ENCODE measurements at places on chromosomes 12 and 14.

- DNase-seq, result no peak
Measured at GRCh38 chr14:31927348-31927832, 149.7 kb upstream of the ARHGAP5 start.

GRCh38 chr12:48998497-48999353 lies 450 bp downstream of the DDN start:
- peak; percentile 50 for DNase-seq

DNA sequence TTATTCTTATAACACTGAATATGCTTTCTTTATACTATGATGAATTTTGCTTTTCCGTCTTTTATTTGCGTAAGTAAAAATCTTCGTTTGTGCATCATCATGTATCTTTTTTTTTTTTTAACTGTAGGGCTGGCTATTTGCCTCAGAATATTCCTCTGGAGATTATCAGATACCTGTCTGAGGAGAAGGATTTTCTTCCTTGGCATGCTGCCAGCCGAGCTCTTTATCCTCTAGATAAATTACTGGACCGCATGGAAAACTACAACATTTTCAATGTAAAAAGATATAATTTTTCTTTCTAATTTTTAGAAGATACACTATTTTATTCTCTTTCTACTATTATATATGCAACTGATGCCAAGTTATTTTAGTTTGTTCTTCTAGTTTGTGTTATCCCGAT lies 346.6 kb downstream of the TRHDE start:
- DNase-seq, result no peak

GRCh38 chr12:124675881-124676713 lies 108.7 kb upstream of the NCOR2 start:
- peak; percentile 26 for DNase-seq

DNA sequence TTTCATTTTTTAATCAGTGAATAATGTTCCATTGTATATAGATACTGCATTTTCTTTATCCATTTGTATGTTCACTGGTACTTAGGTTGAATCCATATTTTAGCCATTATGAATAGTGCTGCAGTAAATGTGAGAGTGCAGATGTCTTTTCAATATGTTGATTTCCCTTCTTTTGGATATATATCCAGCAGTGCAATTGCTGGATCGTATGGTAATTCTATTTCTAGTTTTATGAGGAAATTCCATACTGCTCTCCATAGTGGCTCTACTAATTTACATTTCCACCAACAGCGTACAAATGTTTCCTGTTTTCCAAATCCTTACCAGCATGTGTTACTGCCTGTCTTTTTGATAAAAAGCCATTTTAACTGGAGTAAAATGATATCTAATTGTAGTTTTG lies 288.5 kb upstream of the GARIN2 start:
- DNase-seq, result no peak

GRCh38 chr12:30525171-30525570 lies 170.5 kb downstream of the IPO8 start:
- no peak for DNase-seq

DNA sequence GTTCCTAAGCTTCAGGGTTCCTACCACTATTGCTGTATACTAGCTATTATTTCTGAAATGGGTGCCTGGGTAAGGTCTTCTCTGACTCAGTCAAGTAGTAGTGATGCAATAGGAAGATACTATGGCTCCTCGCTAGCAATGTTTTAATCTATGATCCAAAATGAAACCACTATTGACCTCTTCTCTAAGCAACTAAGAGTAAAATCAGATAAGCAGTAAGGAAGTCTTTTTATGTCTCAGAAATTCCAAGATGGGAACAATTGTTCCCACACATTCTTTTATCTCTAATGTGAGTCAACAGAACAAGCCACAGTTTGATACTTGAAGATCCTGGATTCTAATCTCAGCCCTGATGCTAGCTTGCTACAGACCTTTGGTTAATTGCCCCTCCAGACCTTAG lies 45.1 kb downstream of the AREL1 start:
- no peak for DNase-seq

DNA sequence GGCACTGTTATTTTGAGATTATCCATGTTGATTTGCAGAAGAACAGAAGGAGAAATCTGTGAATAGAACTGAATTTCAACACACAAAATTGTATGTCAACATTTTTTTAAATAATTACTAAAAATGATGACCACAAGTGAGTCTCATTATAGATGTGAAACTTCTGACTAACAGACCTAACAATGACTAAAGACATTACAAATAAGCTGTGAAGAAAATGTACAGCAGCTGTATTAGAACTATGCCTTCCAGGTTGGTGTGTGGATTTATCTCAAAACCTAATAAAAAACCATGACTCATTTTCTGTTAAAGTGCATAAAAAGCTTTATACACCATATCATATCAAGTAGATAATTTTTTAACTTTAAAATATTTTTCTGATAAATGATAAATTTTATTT lies 22.5 kb upstream of the FOXG1 start:
- DNase-seq, result no peak

DNA sequence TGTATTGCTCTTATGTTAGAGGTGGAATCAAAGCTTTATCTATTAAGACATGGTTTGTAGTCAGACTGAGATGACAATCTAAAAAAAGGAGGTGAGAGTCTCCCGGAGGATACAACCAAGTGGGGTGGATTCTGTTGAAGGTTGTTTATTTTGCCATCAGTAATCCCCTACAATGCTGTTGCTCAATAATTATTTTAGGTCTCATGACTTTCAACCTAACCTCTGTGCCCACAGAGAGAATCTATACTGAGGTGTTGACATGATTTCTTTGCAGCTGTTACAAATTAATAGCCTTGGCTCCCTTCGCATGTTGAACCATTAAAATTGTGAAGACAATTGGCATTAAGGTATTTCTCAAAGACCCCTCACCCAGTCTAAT lies 28.7 kb upstream of the FOS start:
- no peak for DNase-seq

DNA sequence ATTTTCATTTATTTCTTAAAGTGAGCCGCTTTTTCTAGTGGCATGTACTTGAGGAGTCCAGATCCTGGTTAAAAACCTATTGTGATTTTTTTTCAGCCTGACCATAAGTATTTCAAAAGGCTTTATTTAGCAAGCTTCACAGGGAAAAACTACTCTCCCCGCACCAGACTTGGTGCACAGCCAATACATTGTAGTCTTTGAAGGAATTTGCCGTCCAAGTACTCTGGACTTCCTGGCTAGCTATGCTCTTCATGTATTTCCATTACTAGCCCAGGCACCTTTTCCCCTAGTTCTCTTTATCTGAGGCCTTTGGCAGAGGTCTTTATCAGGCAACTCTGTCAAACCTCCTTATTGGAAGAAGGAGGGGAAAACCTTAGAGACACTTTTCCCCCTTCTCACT lies 234.7 kb downstream of the CCDC91 start:
- DNase-seq, result no peak

DNA sequence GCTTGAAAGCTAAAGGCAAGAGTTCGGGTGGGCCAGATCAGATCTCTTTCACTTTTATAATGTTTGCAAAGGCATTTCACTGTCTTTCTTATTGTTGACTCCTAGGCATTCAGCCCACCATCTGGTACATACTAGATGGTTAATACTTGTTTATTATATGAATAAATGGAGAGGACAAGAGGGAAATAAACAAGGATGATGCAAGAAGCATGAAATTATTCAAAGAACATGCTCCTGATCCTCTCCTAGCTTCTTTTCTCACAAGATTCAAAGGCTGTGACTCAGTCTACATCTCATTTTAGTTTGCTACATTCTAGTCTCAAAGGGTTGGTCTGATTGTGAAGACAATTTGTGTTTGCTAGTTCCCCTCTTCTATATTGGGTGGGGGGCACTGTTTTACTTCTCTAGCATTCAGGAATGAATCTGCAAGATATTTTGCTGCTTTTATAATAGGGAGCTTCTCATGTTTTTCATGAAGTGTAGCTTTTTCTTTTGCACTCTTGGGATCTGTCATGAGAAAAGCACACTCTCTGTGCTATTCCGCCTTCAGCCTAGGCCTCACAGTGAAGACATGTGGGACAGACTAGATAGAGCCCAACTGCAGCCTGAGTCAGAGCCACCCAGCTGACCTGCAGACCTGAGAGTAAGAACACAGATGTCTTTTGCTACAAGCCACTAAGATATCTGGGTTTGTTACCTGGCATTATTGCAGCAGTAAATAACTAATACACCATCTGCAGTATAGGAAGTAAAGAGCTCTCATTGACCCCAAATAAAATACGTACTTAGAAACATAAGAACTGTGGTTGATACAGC lies 65.7 kb downstream of the PTHLH start:
- no peak for DNase-seq

DNA sequence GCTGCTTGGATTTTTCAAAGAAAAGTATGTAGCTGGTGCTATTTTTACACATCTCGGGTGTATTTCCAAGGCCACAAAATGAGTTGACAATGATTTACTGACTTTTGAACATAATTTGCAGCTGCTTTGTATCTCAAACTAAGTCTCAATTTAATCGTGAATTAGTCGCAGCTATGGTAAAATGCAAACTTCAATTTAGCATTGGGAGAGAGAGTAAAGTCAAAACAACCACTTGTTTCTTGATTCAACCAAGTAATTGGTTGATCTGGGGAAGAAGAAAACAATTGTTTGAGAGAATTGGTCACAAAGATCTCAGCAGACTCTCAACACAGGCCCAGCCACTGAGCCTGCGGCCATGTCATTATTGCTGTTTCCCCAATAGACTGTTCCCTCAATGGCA lies 75.0 kb upstream of the DYRK2 start:
- no peak for DNase-seq

DNA sequence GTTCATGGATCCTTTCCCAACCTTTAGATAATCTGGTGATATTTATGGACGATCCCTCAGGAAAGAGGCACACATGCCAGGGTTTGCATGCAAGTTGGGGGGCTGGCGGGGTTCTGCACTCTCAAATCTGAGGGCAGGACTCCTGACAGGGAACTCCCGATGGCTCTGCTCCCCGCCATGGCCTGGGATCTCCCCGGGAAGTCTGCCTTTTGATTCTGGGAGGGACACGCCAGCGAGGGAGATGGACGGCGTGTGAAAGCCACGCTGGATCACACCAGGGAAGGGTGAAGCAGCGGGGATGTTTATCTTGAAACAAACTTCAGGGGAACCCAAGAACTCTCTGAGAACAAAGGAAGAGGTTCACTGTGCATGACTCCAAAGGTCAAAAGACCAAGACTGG lies 43.6 kb downstream of the LGMN start:
- no peak for DNase-seq

DNA sequence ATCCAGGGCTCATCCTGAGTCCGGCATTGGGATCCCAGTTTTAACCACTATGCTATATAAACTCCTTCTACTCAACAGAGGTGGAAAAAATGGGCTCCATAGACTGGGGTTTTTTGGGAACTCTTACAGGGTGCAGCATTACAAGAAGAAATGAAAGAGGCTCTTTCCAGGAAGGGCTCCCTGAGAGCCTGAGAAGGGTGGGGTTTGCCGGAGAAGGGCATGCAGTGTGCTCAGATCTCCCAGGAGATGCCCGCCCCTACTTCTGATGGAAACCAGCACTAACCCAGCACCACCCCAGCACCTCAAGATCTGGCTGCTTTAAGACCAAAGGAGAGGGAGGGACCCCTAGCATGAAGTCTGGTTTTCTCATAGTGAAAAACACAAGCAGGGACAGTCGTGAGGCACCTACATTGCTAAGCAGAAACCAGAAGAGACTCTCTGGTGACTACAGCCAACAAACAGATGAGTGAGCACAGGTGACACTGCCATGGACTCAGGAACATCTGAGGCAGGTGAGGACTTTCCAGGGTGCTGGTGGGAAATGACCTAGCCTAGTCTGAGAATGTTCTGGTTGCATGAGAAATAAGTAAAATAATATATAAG lies 43.9 kb upstream of the HSP90B1 start:
- no peak for DNase-seq

DNA sequence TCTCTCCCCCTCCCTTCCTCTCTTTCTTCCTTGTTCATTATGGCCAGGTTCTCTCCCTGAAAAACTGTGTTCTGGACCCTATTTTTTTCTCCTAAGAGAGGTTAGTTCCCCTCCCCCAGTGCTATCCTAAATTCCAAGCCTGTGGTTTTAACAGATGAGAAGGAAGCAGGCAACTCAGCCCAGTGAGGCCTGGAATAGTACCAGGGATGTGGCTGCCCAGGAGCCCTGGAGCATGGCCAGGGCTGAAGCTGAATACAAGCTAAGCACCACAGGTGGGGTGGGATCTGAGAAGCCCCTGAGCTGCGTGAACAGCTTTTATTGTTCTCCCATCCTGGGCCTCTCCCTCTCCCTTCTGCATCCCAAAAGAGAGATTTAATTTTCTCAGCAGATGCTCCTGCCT lies 1581.3 kb upstream of the TMEM132C start:
- DNase-seq, result no peak

GRCh38 chr14:58695514-58695913 lies 57.8 kb downstream of the DACT1 start:
- DNase-seq, result no peak

- no peak for DNase-seq
Measured at GRCh38 chr12:71186571-71187288, 28.9 kb upstream of the TSPAN8 start.

GRCh38 chr12:53051058-53051880 lies 1.4 kb downstream of the TNS2 start:
- peak; percentile 88 for DNase-seq

DNA sequence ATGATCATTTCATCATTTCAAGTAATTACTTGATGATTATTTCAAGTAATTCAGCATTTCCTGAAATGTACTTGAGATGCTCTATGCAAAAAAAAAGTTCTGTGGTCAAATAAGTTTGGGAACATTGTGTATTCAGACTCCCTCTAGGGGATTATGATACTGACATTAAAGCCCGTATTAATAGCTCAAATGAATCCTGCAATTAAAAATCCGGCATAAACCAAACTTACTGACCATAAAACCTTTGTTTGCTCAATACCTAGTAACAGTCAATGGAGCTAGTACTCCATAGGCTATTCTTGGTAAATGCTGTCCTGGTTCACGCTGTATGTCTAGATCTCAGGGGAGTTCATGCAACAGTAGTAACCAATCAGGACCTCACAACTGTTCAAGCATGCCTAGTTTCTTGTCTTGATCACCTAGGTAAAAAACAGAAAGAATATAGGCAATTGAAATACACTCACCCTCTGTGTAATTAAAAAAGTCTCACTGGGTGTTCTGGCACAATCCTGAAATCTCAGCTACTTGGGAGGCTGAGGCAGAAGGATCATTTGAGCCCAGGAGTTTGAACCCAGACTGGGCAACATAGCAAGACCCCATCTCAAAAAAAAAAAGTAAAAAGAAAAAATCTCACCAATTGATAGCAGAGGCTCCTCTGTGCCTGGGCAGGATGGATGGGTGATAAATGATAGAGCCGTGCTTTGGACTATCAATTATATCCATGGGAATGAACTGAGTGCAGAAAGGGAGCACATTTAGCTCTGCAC lies 14.1 kb downstream of the ALDH1L2 start:
- no peak for DNase-seq
